ENCODE measurements at places on chromosomes 11 and 22. TPM values are rescaled to one million over a fixed set of nuclear protein-coding genes. Genes with fewer than 3 reads are reported as not detected.
A peak's percentile ranks its signal among the peaks of the same experiment; 100 is the strongest.

Gene TMPRSS13
- total RNA-seq, result 9.9 TPM

GRCh38 chr11:18288911-18289310, 22.8 kb downstream of the SAA1 start:
- DNase-seq, result no peak

Gene LYVE1
- 108 TPM for total RNA-seq

DNA sequence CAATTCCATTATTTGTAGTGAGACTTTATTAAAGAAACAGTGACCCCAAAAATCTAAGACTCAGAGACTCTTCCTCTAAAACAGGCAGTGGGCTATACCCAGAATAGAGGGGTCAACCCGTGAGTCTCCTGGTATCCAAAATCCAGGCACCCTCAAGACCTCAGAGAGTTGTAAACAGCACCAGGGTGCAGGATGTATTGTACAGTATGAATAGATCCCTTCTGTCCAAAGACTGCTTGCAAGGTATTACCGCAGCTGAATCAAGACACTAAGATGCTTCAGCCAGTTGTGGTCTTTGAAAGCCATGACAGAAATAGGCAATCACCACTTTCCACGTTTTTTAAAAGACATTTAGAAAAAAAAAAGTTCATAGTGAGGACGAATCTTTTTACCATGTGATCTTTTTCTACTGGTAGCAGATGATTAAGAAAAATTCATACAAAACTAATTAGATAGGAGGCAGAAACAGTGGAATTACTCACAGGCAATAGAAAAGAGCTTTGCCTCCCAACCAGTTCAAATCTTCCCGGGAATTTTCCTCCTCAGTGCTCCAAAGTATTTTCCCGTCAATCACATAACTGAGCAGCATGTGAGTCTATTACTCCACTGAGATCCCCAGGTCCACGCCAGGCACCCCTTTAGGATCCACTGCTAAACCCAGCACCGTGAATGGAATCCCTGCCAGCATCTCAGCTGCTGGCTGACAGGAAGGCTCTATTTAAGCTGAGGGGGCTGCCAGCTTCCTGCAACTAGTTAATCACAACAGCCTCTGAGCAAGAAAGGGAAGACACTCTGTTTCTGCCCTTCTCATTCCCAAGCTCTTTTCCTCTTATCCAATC, 113.1 kb downstream of the ETS1 start:
- no peak for DNase-seq

GRCh38 chr11:17765356-17766072, 30.9 kb downstream of the KCNC1 start:
- DNase-seq, result peak; percentile 54

DNA sequence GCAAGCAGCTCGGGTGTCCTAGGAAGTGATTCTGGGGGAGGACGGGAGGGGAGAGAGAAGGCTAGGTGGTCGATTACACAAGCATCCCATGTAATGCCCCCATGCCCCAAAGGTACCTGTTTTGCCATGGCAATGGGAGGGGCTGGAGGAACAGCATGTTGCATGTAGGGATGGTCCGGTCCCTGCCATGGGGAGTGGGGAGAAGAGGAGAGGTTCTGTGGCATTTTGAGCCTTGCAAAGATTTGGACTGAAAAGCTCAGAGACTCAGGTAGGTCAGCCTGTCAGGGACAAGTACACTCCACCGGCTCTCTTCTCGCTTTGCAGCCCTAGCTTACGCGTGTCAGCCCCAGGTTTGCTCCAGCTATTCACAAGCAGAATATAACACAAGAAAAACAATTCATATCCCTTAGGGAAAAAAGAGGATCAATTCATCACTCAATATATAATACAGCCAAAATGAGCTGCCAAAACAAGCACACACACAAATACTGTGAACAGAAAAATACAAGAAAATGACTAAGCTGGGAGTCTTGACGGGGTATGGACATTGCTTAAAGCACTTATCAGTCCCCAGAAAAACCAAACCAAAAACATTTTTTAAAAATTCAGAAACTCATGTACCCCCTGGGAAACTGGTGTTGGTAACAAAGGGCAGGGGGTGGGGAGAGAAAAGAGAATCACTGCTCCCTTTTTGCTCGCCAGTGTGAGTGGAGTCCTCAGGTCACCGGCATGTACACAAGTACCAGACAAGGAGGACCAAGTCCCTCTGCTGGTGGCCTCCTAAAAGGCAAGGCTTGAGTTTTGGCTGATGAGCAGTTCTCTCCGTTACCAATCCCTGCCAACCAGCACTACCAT, 21.6 kb downstream of the APOL5 start:
- DNase-seq, result no peak

DNA sequence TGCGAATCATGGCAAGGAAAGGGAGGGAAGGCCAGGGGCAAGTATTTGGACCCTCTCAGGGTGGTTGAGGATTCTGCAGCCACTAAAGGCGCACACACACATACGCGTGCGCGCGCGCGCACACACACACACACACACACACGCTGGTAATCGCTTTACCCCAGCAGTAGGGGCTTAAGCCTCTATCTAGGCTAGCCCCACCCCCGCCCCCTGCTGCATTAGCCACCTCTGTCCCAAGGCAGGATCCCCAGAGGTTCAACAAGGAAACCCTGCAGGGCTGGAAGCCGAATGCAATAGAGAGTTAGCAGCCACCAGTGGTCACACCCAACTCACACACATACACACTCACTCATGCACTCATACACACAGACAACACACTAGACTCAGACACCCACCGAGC, 28.6 kb upstream of the ELFN2 start:
- no peak for DNase-seq

Gene RAB39A
- total RNA-seq, result 2.0 TPM

- DNase-seq, result peak; percentile 91
These were observed at the start of gene ADM for GRCh38 chr11:10304495-10305261. TSS of gene ADM (plus strand) at chr11:10305073. CDS start at chr11:10305701, 628 bp downstream.

Gene RFPL1
- total RNA-seq, result not detected

DNA sequence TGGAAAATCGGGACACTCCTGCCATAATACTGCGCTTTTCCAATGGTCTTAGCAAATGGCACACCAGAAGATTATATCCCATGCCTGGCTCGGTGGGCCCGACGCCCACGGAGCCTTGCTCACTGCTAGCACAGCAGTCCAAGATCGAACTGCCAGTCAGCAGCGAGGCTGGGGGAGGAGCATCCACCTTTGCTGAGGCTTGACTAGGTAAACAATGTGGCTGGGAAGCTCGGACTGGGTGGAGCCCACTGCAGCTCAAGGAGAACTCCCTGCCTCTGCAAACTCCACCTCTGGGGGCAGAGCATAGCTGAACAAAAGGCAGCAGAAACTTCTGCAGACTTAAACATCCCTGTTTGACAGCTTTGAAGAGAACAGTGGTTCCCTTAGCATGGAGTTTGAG, 15.6 kb downstream of the PTH start:
- no peak for DNase-seq

DNA sequence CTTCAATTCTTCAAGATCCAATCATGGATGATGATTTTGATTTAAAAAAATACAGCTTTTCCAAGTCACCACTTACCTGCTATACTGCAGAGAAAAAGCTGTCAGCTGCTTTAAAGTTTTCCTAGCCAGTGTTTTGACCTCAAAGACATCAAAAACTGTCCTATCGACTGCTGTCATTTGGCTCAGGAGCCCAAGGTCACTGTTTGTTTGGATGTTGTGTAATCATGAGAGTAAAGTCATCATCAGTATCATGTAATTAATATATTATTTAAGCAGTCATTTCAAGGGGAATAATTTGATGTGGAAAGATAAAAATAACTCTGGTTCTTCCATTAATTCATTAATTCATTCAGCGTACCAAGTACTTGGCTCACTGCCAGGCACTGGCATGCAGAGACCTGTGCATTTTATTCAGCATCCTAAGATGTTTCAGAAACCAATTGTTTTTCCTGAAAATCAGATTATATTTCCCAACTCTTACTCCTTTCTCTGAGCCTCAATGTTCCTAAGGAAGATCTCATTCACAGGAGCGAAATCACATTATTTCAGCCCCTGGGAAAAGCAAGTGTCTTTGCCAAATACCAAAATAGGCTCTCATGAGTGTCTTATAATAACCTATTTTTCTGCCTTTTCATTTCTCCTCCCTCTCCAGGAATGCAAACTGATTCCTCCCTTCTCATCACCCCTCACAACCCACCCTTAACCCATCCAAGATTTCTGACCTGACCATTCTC, 59.9 kb downstream of the SLC1A2 start:
- DNase-seq, result no peak

- no peak for DNase-seq
These were observed 23.9 kb upstream of the TFIP11 start for GRCh38 chr22:26536056-26536761.

Gene HMOX1
- total RNA-seq, result 54.0 TPM

DNA sequence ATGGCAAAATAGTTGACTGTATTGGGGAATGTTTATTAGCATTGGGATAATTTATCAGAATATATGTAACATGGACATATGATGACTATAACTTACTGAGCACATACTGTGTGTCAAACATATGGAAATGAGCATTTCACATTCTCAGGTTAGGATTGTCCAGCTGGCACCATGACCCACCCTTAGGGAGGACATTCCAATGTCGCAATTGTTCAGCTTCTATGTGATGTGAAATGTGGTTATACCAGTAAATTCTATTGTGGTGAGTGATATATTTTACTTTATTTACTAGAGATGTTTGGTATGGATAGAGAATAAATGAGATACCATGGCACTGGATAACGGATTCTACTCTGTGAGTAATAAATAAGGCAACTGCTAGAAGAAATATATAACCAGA, 50.4 kb downstream of the OR4A47 start:
- no peak for DNase-seq

Gene MYOD1
- total RNA-seq, result not detected

- DNase-seq, result no peak
These were observed 246.5 kb upstream of the DDI1 start for GRCh38 chr11:103789952-103790351.

DNA sequence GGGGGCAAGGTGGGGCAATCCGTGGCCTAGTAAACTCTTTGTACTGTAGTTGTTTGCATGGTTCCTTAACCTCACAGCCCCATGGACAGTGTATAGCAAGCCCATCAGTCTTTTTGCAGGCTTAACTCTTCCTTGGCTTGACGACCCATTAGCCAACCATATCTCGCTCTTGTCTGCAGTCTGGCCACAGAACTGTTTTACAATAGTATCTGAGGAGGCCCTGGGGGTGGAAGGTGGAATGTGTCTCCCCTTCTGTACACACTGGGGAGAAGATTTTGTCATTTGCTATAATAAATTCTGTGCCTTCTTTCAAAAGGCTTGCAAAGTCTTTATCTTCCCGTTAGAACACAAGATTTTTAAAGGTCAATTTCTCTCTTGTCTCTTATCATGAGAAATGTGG, 190.3 kb upstream of the NARS2 start:
- no peak for DNase-seq

All from upper lobe of right lung (tissue), 1 donor.